Stimulated activated CD4-positive, alpha-beta T cell treated with anti-CD3 and anti-CD28 coated beads, Interleukin-4, amount 100 ng/mL, for 4 hours (primary cell): ENCODE measurements at places on chromosomes 2 and 18.

DNA sequence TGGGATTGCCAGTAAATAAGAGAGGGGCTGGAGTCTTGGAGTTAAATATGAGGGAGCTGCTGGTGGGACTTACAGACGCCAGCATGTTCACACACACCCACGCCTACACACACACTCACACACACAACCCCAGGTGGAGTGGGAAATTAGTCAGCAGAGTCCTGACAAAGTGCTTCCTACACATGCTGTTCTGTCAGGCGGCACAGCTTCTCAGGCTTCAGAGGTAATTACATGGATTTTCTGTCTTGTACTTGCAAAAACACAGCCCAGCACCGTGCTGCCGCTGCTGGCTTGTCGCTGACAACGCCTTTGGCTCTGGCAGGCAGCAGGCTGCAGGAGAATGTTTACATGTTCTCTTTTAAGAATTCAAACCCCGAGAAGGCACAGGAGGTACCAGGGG, 1186.3 kb upstream of the CELF4 start:
- peak; percentile 5 for DNase-seq

DNA sequence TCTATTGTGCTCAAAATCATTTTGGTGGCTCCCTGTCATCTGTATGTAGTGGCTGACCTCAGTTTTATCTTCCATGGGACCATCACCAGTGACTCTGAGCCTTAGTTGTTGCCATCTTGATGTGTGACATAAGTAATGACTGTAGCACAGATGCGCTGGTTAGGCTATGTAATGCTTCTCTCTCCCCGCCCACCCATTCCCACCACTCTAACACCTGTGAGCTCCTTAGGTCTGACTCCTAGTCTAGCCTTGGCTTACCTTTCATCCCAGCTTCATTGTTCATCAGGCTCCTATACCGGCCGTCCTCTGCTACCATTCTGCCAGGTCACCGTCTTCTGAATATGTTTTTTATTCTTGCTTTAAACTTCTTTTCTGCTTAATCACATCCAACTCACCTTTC, 17.2 kb downstream of the MYO1B start:
- no peak for DNase-seq

- DNase-seq, result no peak
Measured at GRCh38 chr2:99911736-99912135, 230.7 kb downstream of the AFF3 start.

DNA sequence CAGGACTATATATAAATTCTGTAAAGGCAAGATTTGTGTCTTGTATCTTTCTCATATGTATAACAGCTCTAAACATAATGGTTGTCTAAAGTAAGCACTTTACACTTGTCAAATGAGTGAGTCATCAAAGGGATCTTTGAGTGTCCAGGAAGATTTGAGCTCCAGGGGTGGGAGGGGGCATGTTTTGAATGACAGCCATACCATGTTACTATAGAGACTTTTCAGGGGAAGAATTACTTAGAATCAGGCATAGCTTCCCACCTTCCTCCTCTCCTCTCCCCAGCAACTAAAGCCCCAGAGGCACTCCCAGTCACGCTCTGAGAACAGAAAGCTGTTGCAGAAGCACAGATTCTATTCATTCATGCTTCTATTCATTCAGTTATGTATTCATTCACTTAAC, 65.8 kb upstream of the ALK start:
- no peak for DNase-seq

- no peak for DNase-seq
Measured at GRCh38 chr2:241821460-241822263, 12.7 kb downstream of the NEU4 start.

GRCh38 chr2:105179469-105180372, 61.8 kb upstream of the GPR45 start:
- DNase-seq, result no peak

DNA sequence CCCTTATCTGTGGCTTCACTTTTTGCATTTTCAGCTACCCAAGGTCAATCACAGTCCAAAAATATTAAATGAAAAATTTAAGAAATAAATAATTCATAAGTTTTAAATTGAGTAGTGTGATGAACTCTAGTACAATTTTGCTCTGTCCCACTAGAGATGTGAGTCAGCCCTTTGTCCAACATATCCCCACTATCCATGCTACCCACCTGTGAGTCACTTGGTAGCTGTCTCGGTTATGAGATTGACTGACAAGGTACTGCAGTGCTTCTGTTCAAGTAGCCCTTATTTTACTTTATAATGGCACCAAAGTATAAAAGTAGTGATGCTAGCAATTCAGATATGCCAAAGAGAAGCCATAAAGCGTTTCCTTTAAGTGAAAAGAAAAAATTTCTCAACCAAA, 28.8 kb downstream of the ADCY3 start:
- no peak for DNase-seq

- peak; percentile 34 for DNase-seq
Measured at GRCh38 chr2:105919826-105920225, 175.1 kb downstream of the NCK2 start.

DNA sequence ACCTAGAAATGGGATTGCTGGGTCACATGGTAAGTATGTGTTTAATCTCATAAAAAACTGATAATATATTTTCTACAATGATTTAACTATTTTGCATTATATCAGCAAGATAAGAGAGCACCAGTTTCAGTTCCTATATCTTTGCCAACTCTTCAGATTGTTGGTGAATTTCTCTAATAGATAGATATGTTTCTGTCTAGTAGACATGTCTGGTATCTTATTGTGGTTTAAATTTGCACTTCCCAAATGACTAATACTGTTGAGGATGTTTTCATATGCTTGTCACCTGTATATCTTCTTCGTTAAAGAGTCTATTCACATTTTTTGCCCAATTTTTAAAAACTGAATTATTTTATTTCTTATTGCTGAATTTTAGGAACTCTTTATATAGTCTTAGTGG, 113.8 kb upstream of the UXS1 start:
- no peak for DNase-seq

- no peak for DNase-seq
Measured at GRCh38 chr2:37506407-37507050, 162.1 kb downstream of the QPCT start.

GRCh38 chr2:26008851-26009566, 24.9 kb upstream of the RAB10 start:
- no peak for DNase-seq

DNA sequence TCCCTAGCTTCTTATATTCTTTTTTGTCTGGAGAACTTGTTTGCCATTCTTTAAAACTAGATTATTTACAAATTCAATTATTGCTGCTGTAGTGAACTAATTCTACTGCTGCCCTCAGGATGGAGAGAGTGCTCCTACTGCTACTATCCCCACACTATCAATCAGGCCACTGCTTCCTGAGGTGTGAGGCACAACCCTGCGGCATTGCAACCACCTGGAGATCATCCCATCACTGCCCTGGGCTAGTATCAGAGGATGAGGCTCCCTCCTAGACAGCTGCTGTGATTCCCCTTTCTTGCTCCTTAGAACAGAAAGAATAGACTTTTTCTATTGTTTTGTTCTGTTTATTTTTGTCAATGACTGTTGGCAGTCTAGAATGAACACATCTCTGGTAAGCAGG, 146.6 kb downstream of the CDH19 start:
- DNase-seq, result no peak

DNA sequence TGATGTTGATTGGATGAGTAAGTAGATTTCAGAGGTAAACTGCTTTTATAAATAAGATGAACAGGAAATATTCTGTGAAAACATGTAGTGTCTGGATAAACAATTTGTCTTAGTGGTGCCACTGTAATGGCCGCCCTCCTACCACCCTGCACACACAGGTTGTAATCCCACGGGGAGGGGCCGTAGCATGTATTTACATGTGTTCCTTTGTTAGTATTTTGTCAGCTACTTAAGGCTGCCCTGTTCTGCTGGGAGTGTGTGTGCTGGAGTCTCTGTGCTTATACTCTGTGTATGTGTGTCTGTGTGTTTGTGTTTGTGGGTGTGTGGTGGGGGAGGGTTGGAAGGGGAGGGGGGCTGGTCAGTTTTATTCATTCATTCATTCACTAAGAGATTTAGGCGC, 5.1 kb downstream of the TSHZ1 start:
- DNase-seq, result no peak

DNA sequence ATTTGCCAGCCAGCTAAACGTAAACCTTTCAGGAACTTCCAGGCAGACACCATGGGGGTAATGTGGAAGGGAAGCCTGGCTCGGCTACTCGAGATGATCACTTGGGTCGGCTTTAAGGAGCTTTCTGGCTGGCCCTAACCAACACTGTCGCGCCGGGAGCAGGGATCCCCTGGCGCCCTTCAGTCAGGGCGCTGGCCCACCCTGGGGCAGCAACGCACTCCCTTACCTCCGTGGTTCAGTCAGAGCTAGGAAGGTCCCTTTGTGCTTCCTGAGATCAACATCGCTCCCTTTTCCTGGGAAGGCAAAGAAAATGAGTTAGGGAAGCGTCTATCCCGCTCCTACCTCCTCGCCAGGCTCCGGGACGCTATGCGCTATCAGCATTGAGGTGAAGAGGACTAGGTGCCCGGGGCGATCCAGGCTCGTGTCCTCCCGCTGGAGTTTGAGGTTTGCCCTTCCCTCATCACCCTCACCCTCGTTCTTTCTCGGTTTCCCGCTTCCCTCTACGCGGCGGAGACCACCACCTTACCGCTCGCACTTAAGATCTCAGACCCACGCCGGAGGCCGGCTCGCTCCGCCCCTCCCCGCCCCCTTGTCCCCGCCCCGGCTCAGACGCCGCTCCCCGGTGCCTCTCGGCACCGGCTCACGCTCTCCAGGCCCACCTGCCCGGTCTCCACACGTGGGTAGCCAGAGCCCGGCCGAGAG, 449 bp upstream of the ATRAID start:
- DNase-seq, result no peak

GRCh38 chr2:133438848-133439564, 129.3 kb downstream of the NCKAP5 start:
- no peak for DNase-seq

DNA sequence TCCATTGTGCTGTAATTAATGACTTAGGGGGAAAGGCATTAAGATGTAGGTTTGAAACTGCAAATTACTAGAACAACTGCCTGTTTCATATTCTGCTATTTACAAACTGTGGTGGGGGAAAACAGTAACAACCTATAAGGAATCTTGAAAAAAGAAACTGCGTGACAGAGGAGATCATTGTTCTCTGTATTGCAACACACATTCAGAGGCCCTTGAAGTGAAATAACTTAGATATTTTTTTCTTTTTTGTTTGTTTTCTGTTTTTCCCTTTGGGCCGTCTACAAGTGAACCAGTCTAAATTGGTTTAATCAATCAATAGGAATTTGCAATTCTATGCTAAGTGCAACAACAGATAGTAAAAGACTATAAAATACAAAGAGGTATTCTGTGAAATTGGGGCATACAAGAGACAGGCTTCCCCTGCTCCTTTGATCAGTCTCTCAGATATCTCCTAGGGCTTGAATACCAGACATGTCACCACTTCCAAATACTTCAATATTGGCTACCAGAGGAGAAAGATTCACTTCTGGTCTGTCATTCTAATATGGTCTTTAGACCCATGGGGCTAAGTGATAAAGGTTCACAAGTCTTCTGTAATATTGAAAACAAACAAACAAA, 2055.1 kb upstream of the CELF4 start:
- DNase-seq, result no peak

DNA sequence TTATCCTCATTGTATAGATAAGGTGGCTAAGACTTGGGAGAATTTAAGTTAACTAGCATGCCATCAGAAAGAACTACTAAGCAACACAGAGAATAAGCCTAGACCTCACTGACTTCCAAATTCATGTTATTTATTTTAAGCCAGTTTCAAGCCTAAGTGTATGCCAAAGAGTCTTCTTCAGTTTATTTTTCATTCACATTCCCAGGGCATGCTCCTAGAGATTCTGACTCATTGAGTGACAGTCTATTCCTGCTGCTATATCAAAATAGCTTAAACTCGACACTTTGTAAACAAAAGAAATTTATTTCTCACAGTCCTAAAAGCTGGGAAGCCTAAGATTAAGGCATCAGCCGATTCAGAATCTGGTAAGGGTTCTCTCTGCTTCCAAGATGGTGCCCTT, 467.1 kb downstream of the MBD2 start:
- no peak for DNase-seq

DNA sequence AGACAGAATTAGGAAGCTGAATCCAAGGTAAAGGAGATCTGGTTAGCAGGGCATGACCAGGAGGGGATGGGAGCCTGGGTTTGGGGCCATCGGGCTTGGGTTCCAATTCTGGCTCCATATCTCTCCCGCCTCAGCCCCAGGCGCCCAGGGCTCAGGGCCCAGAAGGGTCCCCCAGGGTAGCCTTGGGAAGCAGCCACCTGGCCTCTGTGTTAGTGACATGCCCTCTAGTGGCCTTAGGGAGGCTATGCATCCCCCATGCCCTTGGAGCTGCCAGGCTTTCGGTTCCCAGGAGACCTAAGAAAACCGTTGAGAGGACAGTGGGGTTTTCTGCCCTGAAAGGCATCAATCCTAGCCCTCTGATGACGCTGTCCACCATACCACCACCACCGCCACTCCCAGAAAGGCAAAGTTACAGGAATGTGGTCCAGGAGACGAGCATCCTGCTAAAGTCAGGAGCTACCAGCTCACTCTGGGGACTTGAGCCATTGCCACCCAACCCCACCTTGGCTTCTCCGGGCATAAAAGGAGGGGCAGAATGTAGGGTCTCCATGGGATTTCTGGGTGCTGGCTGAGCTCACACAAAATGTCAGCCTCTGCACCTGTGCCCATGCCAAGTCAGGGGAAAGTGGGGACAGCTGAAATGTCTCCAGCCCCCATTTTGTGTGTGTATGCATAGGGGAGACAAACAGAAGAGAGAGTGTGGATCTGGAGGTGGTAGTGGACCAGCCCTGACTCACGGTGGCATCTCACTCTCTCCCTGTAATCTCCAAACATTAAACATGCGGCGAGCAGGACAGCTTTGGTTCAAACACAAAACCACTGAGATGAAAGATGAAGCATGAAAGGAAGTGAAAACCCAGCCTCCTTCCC, 56.5 kb downstream of the EMX1 start:
- DNase-seq, result peak; percentile 16

- no peak for DNase-seq
Measured at GRCh38 chr2:26630669-26631360, 10.4 kb downstream of the CIB4 start.

GRCh38 chr2:9968553-9969497, 17.3 kb downstream of the GRHL1 start:
- no peak for DNase-seq

DNA sequence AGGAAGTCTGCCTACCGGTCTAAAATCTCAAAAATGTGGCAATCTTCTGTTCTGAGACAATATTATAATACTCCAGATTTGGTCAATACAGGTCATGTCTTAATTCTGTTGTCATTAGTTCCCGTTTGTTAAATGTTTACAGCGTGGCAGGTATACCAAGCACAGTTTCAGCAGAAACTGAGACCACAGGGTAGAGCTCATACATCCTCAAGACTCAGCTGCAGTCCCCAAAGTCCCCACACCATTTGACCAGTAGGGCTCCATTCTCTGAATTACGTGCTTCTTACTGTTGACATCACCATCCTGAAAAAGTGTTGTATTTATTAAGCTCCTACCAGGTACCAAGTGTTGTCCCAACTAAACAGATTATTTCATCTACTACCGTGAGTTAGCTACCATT, 157.1 kb downstream of the MC4R start:
- no peak for DNase-seq

GRCh38 chr2:151669585-151670081, 64.6 kb downstream of the NEB start:
- DNase-seq, result peak; percentile 15

- no peak for DNase-seq
Measured at GRCh38 chr2:102597788-102598187, 21.6 kb upstream of the SLC9A2 start.
